Stimulated activated naive CD4-positive, alpha-beta T cell (primary cell): ENCODE measurements at places on chromosomes 12 and 14.

- no peak for DNase-seq
Measured at GRCh38 chr14:22388669-22389595, 200.1 kb downstream of the DAD1 start.

DNA sequence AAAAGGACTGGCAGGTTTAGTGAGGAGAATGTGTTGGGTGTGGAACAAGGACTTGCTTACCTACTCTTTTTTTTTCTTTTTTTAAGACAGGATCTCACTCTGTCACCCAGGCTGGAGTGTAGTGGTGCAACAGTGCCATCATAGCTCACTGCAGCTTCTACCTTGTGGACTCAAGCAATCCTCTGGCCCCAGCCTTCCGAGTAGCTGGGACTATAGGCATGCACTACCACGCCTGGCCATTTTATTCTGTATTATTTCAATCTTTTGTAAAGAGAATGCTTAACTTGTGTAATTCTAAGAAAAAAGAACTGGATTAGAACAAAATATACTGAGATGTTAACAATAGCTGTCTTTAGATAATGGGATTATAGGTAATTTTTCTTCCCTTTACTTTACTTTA lies 1.9 kb upstream of the VRTN start:
- no peak for DNase-seq

- no peak for DNase-seq
Measured at GRCh38 chr12:82326905-82327503, 31.2 kb downstream of the CCDC59 start.

DNA sequence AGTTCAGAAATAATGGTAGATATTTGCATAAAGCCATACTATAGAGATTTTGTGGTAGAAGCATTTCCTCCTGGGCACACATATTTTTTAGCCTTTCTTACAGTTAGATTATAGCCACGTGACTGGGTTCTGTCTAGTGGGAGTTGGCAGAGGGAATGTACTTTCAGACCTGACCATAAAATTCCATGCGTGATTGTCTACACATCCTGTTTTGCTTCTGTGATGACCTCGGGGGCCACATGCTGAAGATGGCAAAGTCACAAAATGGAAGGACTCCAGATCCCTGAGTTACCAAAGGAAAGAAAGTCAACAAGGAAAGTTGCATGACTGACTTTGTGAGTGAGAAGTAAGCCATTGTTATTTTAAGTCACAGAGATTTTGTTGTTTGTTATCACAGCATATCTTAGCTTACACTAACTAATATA lies 14.6 kb upstream of the MIA2 start:
- DNase-seq = no peak

DNA sequence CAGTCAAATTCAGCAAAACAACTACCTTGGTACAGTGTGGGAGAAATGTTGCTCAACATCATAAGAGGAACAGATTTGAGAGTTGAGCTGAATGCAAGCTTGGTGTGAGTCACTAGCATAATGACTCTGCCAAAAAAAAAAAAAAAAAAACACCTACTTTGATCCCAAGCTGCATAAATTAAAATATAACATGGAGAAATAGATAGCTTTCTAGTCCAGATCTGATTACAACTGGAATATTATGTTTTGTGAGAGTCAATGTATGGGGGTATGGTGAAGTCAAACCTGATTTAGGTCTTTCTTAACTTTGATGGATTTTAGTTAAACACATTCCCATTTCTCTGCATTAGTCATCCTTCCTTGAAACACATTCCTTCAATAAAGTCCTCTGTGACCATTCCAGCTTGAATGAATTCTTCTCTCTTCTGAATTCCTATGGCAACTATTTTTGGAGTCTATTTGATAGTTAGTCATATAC lies 188.1 kb downstream of the SLC5A8 start:
- DNase-seq = no peak

GRCh38 chr14:68564826-68565759 lies 227.8 kb downstream of the ZFP36L1 start:
- DNase-seq = no peak

GRCh38 chr14:86799244-86799647 lies 1193.7 kb downstream of the GALC start:
- no peak for DNase-seq

DNA sequence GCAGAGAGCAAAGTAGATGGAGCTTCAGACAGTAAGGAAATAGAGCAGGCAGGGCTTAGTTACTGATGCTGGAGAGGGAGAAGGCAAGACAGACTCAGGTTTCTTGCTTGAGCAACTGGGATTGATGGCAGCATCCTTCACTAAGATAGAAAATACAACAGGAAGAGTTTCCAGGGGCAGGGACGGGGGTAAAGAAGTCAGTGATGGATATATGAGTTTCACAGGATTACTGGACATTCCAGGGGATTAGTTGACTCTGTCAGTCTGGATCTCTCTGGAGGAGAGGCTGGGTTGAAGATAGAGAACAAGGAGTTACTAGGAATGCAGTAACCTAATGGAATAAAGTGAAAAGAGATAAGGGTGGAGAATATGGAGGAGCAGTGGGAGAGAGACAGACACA lies 74.5 kb upstream of the ATF1 start:
- no peak for DNase-seq

DNA sequence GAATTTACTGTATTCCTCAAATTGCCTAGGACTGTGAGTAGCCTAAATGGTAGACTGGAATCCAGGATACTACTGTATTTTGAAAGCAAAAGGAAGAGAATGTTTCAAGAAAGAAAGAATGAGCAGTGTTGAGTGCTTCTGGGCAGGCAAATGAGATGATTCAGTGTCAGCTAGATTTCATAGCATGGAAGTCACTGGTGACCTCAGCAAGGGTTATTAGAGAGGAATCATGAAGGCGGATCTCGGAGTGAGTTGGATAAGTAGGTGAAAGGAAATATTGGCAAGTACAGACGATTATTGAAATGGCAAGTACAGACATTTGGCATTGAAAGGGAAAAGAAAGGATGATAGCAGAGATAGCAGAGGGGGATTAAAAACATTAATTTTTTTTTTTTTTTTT lies 27.1 kb downstream of the VRK1 start:
- no peak for DNase-seq

GRCh38 chr12:111274777-111275176 lies 94.1 kb downstream of the PHETA1 start:
- no peak for DNase-seq

DNA sequence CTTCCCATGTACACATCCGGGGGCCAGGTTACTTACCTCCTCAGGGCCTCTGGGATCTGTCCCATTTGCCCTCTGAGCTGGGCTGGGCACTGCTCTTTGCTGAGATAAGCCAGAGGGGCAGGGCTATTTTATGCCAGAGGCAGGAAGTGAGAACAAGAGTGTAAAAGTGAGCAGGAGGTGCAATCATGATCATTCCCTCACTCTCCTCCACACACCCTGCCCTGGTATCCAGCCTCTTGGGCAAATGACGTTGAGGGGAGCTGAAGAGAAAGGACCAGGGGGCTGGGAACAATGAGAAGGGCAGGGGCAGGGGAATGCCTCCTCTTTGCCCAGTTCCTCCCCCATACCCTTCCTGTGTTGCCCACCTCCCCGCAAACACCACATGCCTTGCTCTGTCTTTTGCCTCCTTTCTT lies 4.2 kb downstream of the LPAR5 start:
- peak; percentile 11 for DNase-seq

DNA sequence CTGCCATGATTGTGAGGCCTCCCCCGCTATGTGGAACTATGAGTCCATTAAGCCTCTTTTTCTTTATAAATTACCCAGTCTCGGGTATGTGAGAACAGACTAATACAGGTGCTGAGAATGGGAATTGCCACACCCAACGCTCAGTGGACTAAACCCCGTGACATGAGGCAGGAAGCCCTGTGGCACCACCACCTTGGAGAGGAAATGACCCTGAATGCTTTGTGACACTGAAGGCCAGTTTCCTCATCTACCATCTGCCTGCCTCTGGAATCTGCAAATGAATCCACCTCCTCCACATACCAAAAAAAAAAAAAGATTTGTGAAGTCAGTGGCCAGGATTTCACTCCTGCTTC lies 41.6 kb downstream of the NT5DC3 start:
- DNase-seq = no peak

DNA sequence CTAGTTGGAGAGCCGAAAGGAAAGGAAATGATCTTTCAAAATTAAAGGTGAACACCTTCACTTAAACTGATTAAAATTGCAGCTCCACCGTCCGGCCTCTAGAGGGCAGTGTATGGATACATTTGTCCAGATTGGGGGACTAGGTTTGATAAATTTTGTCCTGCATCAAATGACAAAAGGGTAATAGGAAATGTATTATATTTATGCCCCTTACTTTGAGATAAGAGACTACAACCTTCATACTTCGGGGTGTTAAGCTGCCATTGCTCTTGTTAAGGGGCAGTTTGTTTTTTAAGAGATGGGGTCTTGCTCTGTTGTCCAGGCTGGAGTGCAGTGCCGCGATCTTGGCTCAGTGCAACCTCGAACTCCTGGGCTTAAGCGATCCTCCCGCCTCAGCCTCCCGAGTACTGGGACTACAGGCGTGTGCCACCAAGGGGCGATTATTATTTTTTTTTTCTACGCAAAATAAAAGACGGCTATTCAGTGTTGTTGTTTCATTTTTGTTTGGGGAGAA lies 818 bp upstream of the SUOX start:
- DNase-seq = peak; percentile 72

- DNase-seq = no peak
Measured at GRCh38 chr12:121326996-121327674, 25.1 kb downstream of the ANAPC5 start.

- no peak for DNase-seq
Measured at GRCh38 chr12:50241178-50241577, 42.1 kb downstream of the LIMA1 start.

- no peak for DNase-seq
Measured at GRCh38 chr12:50739611-50740010, 24.3 kb upstream of the ATF1 start.
